ENCODE measurements at places on chromosomes 4 and X.
A peak's percentile ranks its signal among the peaks of the same experiment; 100 is the strongest.

- DNase-seq = no peak
Measured at GRCh38 chr4:6742989-6743388, 27.0 kb downstream of the BLOC1S4 start.

DNA sequence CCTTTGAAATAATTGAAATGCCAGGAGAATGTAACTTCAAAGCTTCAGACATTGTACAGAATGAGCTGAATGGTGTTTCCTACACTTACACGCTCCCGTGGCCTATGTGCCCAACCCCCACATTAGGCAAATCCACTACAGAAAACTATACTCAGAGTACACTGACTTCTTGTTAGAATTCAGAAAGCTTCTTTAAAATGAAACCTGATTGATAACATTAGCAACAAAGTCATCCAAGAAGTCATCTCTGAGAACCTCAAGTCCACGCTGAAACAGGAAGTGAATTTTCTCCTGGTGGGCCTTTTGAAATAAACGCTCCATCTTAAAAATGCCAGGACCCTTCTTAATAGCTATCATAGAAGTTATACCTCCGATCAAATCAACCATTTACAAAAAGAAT is 136.3 kb downstream of the TSPAN5 start:
- DNase-seq = no peak

DNA sequence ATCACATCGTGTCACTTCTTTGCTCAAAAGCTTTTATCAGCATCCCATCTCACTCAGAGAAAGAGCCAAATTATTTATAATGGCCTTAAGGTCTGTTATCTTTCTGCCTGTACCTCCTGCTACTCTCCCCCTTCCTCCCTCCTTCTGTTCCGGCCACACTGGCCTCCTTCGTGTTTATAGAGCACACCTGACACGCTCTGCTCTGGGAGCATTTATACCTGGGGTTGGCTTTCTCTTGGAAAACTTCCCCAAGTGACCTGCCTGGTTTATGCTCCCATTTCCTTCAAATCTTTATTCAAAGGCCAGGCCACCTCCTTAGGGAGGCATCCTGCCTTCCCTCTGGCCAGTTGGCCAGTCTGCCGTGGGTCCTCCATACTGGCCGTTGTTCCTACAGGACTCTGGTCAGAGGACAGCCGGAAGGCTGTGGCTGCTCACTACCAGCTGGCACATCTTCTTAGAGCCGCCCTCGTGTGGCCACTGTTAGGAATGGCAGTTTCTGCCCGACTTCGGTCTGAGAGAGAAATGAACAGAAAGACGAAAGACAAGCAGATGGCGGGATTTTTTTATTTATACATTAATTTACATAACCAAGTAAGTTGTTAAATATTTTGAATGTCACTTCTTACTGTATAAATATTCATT is 80.2 kb upstream of the CBLL2 start:
- DNase-seq = peak; percentile 54

GRCh38 chr4:80540785-80541469 is 205.4 kb downstream of the CFAP299 start:
- no peak for DNase-seq

DNA sequence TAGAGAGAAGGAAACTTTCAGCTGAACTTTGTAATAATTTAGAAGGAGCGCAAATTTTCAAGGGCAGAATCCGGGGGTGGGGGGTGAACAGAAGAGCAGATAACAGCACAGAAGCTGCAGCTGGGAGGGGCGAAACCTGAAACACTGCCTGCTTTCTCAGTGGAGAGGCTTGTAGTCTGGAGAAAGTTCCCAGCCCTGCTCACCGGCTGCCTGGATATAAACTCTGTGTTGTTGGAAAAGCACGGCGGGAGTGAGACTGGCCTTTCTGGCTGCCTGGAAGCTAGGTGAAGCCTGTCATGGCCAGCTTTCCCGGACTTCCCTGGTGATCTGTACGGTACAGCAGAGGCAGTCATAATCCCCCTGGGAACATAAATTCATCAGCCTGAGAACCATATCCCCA is 1352.1 kb upstream of the DIAPH2 start:
- no peak for DNase-seq

GRCh38 chr4:13704761-13705160 is 77.2 kb upstream of the BOD1L1 start:
- DNase-seq = no peak

GRCh38 chr4:73583666-73584065 is 36.6 kb downstream of the RASSF6 start:
- DNase-seq = no peak

DNA sequence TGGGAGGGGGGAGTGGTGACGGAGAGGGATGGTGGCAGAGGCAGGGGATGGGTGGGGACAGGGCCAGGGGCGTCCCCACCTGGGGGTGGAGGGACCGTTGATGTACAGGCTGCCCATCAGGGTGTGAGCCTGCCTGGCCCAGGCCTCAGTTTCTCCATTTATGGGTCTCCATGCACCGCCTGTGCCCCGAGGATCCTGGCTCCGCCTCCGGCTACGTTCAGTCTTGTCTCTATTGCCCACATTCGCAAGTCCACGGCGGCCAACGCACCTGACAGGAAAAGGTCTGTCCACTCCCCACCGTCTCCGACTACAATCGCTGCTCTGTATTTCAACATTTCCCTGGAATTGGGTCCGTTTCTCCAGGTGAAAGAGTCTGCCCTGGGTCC is 96.3 kb upstream of the NKX1-1 start:
- no peak for DNase-seq

- DNase-seq = no peak
Measured at GRCh38 chr4:186942758-186943377, 219.2 kb upstream of the FAT1 start.

DNA sequence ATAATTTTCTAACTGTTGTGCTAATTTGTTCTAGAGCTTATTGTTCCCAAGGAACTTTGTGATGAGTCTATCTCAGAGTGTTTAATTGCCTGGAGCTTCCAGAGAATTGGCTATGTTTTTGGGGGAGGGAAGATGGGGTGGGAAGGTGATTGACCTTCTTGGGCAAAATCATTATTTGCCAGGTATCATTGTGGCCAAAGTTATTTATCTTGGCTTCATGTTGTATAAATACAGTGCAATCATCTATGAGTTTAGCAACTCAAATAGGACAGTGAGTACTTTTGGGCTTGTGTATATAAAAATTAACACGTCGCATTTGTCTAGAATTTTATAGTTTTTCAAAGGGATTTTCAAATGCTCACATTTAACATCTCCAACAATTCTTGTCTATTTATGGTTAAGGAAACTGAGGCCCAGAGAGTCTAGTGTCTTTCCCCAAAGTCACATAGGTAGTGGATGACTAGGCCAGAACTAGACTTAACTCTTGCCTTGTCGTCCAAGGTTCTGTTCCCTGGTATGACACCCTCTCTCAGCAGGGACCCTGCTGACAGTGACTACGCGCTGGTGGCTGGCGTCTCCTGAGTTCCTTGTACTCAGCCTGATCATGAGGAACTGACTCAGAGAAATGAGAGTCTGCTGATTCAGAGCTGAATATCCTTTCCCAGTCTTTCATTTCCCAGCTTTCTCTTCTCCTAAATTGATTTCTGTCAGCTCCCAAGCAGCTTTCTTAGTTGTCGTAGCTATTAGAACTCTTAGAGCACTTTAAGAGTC is 27.7 kb downstream of the FNIP2 start:
- DNase-seq = no peak

- no peak for DNase-seq
Measured at GRCh38 chr4:26368685-26369084, 47.9 kb downstream of the RBPJ start.

DNA sequence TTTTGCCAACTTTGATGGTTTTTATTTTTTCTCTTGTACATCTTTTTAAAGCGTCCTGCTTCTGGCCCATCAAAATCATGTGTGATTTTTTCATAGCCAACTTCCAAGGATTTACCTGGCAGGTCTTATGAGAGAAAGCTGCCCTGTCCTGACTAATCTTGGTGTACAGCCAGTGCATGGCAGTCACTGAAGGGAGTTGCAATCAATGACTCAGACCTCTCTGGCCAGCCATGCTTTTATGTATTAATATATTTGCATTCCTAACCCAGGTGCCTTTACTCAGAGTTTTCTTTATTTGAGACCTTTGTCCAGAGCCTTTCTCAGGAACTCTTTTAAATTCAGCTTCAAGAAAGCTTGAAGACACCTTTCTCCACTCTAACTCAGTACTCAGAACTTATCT is 691.5 kb upstream of the HTR2C start:
- DNase-seq = no peak

DNA sequence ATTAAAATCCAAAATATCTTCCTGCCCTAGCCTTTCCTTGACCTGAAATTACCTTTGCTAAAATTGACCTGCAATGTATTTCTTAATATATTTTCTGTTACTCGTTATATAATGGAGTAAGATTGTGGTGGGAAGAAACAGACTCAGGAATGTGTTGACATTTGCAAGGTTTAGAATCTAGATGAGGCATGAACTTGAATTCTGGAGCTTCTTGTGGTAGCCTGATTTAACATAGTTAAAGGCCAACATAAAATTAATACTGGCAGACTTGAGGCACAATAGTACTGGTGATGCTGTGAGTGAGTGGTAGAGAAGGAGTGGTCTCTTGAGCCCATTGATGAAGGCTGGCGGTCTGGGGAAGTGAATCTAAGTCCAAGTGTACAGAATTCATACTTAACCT is 197.9 kb upstream of the SPRY1 start:
- DNase-seq = no peak

- no peak for DNase-seq
Measured at GRCh38 chrX:20515841-20516461, 249.2 kb upstream of the RPS6KA3 start.

DNA sequence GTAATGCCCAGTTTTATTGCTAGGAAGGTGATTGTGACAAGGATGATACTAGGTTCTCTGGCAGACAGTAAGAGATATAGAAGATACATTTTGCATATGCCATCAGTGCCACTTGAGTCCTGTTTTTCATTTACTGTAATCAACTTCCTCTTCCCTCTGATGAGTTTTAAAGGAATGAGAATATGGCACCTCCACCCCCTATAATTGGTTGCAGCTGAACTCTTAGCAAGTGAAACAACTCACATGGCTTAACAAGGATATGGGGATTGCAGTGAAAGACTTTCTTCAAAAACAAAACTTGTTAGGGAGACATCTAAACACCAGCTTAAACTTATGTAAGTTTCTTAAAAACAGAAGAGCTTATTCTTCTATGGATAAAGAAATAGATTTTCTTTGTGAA is 90.0 kb downstream of the AREG start:
- DNase-seq = no peak

DNA sequence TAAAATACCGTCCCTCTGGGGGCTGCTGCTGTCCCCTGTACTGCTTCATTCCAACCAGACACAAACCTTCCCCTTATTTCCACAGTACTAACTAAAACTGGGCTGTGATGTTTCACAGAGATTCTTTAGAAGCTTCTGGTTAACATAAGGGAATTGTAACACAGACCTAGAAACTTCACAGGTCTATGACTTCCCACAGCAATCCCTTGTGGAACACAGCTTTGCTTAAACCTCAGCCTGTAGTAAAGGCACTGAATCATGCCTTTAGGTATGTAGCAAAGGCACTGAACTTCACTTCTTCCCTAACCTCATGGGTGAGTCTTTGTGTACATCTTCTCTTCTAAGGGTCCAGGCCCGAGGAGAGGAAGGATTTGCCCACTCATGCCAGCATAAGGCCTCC is 49.4 kb downstream of the SPINK2 start:
- DNase-seq = no peak

DNA sequence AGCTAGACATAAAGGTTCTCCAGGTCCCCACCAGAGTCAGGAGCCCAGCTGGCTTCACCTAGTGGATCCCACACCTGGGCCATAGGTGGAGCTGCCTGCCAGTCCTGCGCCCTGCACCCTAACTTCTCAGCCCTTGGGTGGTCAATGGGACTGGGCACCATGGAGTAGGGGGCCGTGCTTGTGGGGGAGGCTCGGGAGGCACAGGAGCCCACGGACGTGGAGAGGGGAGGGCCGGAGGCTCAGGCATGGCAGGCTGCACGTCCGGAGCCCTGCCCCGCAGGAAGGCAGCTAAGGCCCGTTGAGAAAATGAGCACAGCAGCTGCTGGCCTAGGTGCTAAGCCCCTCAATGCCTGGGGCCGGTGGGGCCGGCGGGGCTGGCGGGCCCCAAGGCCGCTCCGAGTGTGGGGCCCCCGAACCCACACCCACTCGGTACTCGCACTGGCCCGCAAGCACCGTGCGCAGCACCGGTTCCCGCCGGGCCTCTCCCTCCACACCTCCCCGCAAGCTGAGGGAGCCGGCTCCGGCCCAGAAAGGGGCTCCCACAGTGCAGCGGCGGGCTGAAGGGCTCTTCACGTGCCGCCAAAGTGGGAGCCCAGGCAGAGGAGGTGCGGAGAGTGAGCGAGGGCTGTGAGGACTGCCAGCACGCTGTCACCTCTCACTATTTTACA is 291.1 kb downstream of the KLHL4 start:
- DNase-seq = peak; percentile 25

GRCh38 chrX:72238183-72238582 is 644 bp downstream of the ERCC6L start:
- no peak for DNase-seq

DNA sequence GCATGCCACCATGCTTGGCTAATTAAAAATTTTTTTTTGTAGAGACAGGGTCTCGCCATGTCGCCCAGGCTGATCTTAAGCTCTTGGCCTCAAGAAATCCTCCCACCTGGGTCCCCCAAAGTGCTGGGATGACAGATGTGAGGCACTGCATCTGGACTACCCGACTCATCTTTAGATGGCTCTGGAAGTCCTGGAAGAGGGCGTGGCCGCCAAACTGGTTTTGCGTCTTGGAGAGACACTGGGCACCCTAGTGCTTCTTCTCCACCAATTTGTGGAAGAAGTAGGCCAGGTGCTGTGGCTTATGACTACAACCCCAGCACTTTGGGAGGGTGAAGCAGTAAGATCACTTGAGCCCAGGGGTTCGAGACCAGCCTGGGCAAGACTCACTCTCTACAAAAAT is 47.6 kb downstream of the HOPX start:
- DNase-seq = no peak

- DNase-seq = no peak
Measured at GRCh38 chr4:83071116-83071515, 36.1 kb downstream of the COPS4 start.

DNA sequence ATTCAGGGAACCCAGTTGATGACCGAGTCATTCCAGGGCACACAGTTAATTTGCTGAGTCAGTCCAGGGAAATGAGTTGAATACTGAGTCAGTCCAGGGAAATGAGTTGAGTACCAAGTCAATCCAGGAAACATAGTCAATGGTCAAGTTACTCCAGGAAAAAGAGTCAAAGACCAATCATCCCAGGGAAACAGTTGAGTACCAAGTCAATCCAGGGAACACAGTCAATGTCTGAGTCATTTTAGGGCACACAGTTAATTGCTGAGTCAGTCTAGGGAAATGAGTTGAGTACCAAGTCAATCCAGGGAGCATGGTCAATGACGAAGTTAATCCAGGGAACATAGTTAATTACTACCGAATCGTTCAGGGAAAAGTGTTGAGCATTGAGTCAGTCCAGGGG is 754.4 kb downstream of the NLGN4X start:
- DNase-seq = no peak

GRCh38 chr4:24172406-24172805 is 282.6 kb upstream of the PPARGC1A start:
- DNase-seq = no peak

Measured in activated CD4-positive, CD25-positive, alpha-beta regulatory T cell treated with anti-CD3 and anti-CD28 coated beads, Interleukin-2, amount 50 U/mL, for 72 hours (primary cell).